ENCODE measurements at places on chromosomes 1 and 21.

DNA sequence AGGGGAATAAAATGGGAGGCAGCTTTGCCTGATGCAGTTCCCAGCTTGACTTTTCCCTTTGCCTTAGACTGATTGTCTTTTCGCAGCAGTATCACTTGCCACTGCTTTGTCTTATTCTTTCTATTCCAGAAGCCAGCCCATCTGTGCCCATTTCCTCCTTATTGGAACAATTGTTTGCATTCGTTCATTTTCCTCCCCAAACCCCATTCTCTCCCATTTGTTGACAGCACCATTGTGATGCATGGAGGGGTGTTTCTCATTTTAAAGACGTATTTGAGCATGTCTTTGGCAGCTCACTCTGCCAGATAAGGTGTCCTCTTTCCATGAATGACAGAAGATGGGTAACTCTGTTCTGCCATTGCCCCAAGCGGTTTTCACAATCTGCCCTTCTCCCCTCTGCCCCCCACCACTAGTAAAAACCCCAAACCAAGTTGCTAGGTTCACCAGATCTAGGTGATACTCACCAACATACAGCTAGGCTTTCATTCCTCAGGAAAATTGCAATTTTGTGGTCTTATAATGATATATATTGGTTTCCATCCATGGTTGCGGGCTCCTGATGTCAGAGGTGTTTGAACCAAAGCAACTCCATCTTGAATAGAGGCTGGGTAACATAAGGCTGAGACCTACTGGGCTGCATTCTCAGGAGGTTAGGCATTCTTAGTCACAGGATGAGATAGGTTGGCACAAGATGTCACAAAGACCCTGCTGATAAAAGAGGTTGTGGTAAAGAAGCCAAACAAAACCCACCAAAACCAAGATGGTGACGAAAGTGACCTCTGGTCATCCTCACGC lies 30.8 kb downstream of the SERBP1 start:
- DNase-seq: no peak

DNA sequence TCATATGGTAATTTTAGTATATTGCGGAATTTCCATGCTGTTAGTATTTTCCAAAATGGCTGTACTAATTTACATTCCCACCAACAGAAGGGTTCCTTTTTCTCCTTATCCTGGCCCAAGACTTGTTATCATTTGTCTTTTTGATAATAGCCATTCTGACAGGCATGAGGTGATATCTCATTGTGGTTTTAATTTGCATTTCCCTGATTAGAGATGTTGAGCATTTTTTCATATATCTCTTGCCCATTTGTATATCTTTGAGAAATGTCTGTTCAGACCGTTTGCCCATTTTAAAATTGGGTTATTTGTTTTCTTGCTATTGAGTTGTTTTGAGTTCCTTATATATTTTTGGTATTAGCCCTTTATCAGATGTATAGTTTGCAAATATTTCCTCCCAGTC lies 14.0 kb downstream of the CAPZA1 start:
- DNase-seq: no peak

- no peak for DNase-seq
Observed at GRCh38 chr1:90457985-90458384, 259.1 kb downstream of the BARHL2 start.

DNA sequence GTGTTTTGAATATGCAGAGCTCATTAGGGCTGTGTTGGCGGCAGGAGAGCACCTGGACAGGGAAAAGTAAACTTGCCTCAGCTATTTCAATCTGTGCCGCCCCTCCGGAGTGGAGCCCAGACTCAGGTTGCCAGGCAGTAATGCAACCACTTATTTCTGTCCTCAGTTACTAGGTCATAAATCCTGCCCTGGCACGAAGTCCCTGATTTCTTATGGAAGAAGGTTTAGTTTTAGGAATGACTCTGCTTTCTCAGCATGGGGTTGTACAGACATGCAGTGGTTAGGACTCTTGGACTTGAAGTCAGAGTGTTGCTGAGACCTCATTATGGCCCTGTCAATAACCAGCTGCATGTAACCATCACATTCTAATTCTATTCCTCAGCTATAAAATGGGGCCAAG lies 98.3 kb upstream of the FGGY start:
- DNase-seq: no peak

DNA sequence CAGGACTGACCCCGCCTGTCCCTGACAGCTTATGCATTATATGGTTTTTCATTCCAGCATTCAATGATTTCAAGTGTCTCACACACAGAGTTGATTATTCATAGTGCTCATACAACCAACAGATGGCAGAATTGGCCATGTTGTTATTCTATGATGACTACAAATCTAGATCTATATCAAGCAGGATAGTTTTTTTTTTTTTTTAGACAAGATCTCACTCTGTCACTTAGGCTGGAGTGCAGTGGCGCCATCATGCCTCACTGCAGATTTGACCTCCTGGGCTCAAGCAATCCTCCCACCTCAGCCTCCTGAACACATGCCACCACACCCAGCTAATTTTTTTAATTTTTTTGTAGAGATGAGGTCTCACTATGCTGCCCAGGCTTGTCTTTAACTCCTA lies 40.1 kb upstream of the LRRC8D start:
- DNase-seq: no peak

DNA sequence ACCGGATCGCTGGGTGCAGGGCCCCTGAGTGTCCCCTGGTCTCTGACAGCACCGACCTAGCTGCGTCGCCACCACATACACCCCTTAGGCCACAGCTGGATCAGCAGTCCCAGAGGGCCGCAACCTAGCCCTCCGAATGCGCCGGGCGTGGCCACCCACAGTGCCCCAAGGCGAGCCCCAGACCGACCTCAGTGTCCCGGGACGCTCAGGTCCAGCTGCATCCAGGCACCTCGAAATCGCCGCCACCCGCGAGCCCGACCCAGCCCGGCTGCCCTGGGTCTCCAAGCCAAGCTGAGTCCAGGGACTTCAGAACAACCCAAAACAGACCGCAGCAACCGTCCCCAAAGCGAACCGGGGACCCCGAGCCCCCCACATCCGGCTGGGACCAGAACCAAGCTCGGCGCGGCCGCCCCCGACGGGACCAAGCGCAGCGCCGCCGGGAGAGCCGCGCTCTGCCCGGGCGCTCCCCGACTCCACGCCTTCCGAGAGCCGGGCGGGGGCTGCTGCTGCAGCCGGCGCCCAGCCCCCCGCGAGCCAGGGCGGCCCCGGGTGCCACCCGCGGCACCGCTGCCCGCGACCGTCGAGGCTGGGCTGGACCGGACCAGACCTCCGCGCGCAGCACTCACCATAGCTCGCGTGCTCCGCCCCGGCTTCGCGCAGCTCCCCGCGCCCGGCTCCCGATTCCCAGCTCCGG lies 54.6 kb upstream of the ECE1 start:
- DNase-seq: no peak

DNA sequence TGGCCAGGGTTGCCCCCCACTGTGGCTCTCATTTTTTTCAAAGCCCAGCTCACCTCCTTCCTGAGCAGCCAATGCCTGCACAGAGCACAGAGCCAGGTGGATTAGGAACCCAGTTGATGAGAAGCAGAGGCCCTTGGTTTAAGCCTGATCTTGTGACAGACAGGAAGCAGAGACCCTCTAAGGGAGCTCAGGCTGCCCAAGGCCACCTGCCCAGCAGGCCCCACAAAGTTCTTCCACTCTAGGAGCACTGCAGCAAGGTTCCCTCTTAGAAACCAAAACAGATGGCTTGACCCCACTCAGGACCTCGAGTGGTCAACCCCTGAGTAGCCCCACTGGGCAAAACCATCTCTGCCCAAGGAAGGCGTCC lies 25.5 kb upstream of the PRSS38 start:
- DNase-seq: no peak

DNA sequence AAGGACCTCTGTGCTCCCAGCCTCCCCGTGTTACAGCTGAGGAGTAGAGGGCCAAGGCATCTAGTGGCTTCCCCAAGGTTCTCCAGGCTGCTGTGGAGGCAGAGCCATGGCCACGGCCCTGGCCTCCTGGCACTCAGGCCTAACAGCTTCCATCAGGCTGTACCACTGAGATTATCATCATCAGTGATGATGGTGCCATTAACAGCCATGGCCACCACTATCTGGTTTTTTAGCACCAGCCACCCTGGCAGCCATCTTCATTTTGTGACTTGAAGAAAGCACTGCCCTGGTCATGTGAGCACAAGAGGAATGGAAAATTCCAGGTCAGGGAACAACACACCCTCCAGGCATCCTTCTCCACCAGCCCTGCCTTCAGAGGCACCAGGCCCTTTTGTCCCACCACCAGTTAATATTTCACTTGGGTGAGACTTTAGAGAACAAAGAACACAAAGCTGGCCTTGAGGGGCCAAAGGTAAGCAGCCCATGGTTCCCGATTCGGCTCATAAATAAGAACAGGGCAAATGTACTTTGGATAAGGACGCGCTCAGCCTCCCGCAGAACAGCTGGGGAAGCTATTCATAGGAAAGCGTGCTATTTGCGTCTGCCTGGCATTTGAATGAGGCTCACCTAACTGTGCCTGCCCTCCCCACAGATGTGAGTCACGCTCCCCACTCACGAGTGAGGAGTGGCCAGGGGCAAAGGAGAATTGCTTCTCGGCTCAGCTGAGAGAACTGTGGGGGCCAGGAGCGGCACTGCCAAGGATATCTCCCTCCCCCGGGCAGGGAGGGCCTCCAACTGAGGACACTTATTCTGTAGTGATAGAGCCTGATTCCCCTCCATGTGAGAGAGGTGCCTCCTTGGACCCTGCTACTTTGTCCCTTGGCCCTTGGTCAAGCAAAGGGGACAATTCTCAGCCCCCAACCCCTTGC lies 95.6 kb downstream of the CD58 start:
- DNase-seq: no peak

DNA sequence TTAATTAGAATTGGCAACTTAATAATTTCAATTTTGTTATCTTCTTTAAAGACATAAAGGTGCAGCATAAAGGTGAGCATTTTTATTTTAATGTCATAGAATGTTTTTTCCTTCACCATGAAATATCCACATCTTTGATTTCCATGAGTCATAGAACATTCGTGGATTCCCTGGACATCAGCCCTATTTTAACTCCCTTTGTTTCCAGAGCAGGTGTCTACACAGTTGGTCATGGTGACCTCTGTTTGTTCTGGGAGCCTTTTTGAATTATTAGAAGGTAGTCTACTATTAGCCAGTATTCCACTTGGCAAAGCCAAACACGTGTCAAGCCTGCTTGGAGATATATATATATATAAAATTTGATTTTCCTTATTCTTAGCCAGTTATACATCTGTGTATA lies 572.9 kb downstream of the LTN1 start:
- no peak for DNase-seq

GRCh38 chr1:169779970-169780369 lies 14.7 kb downstream of the METTL18 start:
- no peak for DNase-seq

DNA sequence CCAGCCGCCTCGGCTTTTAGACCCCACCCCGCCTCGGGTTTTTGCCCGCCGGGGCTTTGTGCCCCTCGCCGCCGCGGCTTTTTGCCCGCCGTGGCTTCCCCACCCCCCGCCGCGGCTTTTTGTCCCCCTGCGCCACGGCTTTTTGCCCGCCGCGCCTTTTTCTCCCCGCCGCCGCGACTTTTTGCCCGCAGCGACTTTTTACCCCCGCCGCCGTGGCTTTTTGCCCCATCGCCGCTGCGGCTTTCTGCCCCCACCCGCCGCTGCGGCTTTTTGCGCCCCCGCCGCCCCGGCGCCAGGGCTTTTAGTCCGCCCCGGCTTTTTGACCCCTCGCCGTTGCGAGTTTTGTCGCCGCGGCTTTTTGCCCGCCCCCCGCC lies 474.4 kb downstream of the FAM72C start:
- no peak for DNase-seq

GRCh38 chr1:235703506-235703905 lies 53.9 kb upstream of the GNG4 start:
- DNase-seq: no peak

DNA sequence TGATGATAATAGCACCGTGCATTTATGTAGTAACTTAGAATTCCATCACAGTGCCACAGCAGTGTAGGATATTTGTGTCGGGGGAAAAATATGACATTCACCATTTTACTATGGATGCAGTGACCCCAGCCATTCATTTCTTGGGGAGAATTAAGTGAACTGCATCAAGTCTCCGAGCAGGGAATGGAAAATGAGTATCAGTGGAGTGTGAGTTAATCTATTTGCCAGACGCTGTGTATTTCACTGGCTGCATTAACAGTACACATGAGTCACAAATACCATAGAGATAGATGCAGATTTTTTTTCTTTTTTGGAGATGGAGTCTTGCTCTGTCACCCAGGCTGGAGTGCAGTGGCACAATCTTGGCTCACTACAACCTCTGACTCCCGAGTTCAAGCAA lies 33.8 kb upstream of the SLC45A1 start:
- no peak for DNase-seq

GRCh38 chr1:247360116-247360898 lies 28.6 kb upstream of the ZNF496 start:
- DNase-seq: no peak

- DNase-seq: no peak
Observed at GRCh38 chr1:3735027-3735681, 17.1 kb upstream of the CCDC27 start.

DNA sequence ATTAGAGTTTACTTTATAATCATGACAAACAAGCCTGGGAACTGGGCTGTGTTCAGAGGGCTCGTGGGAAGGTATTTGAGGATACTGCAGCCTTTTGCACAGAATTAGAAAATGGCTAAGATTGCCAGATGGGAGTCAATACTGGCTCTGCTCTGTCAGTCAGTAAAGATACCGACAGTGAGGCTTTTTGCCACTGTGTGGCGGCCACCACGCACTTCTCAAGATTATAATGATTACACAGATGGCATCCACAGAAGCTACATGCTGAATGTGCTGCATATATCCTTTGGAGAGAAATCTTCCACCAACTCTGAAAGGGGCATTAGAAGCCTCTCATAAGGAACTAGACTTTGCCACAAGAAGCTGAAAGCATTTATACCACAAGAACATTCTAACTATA lies 213.4 kb upstream of the PTBP2 start:
- no peak for DNase-seq

GRCh38 chr1:196440711-196441110 lies 167.5 kb downstream of the KCNT2 start:
- DNase-seq: no peak

DNA sequence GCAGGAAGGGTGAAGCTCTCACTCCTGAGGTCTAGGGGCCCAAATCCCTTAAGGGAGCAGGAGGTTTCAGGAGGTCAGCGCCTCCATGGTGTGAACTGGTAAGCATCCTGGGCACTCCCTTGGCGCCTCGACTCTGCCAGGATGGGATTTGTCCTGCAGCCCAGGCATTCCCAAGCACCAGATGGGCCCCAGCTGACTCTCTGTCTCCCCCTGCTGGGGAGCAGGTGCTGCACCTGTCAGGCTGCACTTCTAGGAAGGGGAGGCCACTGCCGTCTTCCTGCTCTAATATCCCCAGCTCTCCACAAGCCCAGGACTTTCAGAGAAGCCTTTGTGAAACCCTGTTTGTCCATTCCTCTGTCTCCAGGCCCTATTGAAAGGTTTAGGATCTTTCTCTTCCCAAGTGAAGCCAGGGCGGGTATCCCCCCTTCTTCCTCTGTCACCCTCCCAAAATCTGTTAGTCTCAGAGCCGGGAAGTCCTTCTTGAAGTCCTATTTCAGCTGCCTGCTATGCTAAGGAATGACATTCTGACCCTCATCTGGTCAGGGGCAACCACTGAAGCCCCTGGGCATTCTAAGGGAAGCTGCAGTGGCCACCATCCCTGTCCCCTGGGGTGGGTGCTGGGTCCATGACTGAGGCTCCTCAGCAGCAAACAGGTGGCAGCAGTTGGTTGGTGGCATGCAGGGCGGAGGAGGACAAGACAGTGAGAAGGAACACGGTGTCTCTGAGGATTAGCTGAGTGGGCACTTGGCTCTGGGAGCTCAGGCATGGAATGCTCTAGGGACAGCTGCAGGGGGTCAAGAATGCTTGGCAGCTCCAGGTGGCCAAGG lies 3.2 kb downstream of the MYBPH start:
- DNase-seq: no peak
